T1000 (cell line): ENCODE measurements at places on chromosomes 12 and 14.

DNA sequence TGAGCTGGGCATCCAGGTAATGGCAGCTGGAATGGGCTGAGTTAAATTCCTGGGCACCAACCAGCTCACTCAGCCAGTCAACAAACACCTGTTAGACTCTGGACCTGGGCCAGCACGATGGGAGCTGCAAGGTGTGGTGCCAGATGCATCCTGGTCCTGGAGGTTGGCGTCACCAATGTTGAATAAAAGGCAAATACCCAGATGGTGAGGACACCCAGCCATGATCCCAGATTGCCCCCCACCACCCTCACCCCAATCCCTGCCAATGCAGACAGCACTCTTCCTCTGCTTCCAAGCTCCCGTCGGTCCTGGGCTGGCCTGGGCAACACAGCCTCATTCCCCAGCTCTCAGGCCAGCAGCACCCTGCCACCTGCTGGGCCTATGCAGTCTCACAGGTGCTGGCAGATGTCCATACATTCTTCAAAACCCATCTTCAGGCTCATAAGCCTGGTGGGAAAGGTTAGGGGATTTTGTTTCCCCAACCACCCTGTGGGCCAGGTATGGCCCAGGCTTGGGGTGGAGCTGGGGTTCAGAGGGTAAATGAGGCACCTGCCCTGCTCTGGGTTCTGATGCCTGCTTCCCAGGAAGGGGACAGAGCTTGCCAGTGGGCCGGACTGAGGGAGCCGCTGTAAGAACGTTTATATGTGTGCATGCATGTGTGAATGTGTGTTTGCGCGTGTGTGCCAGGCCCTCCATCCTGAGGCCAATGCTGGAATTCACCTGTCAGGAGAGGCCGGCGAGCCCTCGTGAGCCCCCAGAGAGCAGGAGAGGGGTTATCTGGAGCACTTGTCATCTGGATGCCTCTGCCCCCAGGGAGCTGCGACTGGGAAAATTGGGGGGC lies 58.0 kb downstream of the LGMN start:
- no peak for DNase-seq

DNA sequence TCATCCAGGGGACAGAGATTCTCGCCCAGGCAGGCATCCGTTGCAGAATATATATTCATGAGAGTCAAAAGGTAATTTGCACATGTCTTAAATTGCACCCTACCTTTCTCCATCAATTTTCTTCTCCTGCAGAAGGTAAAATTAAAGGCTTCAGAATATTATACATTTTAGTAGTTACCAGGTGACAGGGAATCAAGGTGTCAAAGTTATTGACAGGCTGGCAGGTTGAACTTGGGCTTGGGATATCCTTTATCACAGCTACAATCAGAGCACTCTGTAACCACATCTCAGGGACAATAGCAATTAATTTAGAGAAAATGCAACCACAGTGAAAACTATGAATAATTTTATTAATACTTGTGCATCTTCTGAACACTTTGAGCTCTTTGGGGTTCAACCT lies 66.9 kb upstream of the GSC start:
- DNase-seq: no peak

DNA sequence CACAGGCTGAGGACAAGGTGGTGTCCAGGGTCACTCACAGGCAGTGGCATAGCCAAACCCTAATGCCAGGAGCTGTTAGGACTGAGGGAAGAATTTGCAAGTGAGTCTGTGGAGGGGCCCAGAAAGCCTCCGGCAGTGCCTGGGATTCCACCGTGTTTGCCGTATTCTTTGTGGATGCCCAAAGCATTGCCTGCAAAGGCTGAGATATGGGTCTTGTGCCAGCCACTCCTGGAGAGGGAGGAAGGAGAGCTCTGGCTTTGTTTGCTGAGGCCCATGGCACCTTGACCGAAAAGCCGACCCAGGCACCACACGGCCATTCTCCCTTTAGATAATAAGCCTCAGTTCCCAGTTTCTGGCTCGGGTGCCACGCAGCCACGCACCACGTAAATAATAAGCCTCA lies 35.8 kb upstream of the GALNT9 start:
- DNase-seq: no peak

- DNase-seq: no peak
These were observed 47.3 kb downstream of the WDR20 start for GRCh38 chr14:102187044-102187443.

GRCh38 chr14:33317675-33318074 lies 379.0 kb downstream of the NPAS3 start:
- no peak for DNase-seq

DNA sequence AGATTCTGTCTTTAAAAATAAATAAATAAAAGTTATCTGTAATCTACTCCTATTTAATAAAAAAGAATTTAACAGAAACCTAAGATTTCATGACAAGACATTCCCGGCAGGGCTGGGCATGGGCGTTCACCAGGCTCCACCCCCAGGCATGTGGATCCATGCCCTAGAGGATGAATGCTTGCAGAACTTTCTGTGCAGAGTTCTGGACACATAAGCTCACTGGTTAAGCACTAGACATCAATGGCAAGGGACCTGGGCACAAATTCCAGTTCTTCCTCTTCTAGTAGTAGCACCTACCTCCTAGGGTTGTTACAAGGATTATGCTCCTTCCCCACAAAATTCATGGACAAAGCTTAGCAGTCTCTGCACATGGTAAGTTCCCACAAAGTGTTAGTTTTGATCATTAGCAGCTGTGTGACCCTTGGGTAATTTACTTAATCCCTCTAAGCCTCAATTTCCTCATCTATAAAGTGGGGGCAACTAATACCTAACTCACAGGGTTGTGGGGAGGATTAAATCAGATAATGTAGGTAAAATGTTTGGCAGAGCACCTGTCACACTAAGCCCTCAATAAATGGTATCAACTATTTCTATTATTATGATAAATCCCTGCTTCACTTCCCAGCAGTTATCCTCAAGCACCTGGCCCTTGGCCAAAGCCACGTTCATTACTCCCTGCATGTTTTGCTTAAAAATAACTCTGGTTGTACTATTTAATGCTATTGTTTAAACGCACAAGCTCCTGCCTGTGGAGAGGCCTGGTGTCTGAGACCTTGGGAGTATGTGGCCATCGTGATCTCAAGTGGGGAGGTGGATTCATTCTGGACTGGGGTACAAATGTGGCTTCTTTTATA lies 9.8 kb downstream of the GALNT6 start:
- DNase-seq: no peak

GRCh38 chr12:48946205-48946604 lies 11.1 kb downstream of the ARF3 start:
- DNase-seq: no peak

DNA sequence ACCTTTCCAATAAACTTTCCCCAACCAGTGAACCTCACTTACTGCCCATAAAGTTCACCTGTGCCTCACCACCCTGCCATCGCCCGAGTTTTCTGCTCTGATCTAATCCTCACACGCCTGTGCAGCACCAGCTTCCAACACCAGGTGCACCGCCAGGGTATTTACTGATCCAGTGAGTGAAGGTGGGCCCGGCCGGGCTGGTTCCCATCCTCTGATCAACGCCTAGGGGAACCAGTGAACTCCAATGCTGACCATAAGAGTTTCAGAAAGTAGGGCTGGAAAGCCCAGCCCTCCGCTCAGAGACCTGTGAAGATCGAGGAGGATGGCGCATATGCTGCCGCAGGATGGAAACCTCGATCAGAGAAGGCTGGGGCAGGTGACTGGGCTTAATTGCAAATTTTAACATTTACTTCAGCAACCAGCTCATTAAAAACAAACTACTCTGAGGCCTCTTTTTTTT lies 685 bp upstream of the MYL6B start:
- no peak for DNase-seq

DNA sequence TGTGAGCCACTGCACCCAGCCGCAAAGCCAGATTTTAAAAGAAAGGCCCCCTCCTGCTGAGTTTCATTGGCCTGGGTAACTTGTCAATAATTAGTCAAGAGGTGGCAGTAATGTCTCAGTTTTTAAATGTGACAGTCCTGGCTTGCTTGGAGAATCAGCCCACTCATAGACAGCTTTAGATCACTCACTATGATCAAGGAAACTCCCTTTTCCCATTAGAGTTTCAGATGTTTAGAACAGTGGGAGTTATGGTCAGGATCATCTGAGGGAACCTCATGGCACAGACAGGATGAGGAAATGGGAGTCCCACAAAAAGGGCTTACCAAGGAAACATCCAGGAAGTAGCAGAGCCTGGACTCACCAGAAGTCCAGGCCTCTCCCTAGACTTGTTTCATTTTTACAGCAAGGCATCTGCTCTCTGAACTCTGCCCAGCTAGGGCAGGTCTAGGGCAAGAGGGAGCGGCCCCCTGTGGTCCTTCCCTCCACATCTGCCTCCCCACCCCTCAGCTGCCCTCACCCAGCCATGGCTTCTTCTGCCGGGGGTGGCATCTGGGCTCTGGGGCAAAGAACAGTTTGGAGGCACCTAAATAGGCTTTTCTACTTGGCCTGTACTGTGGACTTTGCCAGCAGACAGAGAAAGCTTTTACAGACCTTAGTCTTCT lies 11.2 kb downstream of the BCL2L14 start:
- no peak for DNase-seq

DNA sequence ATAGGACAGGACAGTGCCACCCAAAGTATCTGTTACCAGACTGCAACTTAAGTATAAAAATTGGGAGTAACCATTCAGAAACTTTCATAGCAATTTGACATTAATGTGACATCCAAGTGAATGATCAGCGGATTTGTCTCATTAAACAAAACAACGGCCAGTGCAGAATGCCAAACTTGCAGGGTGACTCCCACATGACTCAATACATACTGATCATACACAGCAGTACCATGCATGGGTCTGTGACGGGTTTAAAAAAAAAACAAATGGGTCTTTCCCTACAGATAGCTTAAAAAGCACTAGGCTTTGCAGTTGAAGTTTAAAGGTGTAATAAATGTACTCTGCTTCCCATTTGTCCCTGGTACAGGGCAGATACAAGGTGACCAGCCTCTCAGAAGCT lies 116.6 kb downstream of the SLC35F4 start:
- DNase-seq: no peak

- DNase-seq: no peak
These were observed 1.1 kb downstream of the IPO8 start for GRCh38 chr12:30694412-30695198.

DNA sequence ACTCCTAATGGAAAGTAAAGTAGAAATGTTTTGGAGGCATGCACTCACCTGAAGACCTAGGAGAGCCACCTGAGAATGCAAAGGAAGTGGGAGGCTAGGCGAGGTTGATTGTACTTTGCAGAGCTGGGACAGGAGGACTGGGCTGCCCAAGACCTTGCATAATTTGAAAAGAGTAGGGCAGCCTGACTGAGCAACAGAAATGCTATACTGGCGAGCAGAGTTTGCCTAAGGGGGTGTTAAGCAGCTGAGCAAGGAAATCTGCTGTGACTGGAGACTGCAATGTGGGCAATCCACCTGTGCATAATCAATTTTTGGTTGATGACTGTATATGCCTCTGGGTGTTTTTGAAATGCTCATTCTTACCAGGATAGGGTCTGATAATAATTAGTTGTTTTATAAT lies 834.1 kb downstream of the TRHDE start:
- DNase-seq: no peak

DNA sequence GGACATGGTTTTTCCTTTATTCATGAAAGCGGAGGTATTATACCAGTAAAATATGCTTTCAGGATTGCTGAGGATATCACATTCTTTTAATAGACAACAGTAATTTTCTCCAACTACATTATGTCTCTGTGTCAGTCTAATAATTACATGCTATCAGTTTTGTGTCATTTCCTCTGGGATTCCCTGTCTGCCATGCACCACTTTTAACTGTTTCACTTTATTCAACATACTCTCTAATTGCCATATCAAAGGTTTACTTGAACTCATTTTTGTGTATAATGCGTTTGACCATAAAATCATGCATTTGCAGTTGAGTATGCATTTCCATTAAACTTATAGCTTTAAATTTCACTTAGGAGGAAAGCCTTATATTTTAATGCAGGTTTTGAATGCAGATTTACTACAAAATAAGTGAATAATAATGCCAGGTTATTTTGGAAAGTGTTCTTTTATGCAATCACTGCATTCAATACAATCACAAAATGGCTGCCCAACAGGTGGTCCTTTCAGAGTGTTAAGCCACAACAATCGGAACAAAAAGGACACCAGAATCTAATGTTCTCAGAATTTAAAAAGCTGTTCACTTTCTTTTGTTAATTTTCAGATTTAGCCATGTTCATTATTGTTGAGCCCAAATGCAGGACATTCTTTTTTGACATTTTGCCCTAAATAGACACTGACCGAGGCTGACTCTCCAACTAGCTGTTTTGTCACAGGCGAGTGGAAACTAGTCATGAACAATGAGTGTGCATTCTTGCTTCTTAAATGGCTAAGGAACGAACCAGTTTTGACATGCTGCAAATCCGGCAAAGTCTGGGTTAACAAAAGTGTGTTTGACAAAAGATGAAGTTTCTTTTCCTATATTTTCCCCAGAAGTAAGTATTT lies 40.9 kb downstream of the MBIP start:
- no peak for DNase-seq

DNA sequence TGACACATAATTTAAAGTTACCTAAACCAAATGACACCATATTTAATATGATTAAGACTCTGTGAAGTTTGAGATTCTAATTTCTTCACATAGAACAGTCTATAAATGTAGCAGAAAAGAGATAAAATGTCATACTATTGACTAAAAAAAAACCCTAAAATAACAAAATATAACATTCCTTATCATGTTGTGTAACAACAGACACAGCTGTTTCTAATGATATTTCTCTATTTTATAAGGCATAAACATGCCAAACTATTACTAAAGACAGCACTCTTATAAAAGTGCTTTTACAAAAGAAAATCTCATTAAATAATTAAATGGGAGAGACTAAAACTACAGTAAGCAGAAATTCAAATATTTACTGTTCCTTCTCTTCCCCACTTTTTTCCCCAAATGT lies 49.4 kb downstream of the NOVA1 start:
- DNase-seq: no peak

DNA sequence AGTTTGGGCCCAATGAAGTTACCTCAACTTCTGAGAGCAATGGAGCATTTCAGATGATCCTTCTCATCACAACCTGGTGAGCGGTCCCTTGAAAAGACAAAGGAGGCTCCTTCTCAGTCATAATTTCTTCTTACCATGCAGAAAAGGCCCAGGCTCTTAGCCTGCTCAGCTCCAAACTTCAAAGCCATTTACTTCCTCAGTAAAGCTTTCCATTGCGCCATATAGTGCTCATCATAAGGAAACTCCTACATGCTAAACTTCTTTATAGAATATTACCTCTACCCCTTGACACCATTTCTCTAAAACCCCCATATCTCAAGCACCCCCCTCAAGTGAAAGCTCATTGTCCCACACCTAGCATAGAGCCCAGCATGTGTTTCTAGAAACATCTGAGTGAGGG lies 127.1 kb downstream of the GTF2A1 start:
- DNase-seq: no peak

DNA sequence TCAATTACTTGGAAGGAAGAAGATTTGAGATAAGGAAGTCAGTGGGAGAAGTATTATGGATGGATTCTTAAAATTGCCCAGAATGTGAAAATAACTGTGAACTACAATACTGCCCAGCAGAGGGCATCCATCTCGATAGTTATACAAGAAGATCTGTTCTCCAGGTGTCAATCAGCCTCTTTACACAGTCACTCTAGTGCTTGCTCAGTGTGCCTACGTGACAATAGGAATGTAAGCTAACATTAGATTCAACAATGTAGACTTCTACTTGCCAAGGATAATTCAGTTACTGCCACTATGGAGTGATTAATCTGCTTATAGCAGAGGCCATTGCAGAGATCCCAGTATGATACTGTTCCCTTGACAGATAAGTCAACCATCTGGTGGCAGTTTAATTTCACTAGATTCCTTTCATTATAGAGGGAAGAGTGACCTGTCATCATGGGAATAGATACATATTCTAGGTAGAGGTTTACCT lies 10.6 kb upstream of the MAP4K5 start:
- DNase-seq: no peak
